ENCODE measurements at places on chromosomes 11 and 22.

DNA sequence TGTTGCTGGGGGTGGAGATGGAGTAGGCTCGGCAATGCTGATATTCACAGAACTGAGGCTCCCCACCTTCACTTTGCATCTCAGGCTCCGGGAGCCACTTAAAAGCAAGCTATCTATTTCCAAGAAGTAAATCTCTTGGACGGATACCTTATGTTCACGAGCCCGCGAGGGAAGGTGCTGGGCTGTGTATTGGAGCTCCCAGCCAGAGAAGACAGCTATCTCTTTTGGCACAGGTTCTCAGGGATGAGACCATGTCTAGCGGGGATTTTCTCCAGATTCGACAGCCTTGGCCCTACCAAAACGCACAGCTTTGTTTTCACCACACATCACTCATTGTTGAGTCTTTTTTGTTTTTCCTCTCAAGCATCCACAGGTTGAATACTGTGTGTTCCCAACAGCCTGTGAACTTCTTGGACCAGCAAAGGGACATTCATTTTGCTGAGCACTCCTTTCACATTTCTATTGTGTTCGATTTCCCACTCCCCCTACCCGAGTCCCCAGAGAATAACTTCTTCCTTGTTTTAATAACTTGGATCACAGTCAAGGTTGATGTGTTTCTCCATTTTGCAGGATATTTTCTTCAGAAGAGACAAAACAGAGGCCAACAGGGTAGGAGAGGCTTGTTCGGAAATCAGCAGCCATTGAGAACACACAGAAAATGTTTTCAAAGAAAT is 23.3 kb downstream of the WT1 start:
- DNase-seq = no peak

DNA sequence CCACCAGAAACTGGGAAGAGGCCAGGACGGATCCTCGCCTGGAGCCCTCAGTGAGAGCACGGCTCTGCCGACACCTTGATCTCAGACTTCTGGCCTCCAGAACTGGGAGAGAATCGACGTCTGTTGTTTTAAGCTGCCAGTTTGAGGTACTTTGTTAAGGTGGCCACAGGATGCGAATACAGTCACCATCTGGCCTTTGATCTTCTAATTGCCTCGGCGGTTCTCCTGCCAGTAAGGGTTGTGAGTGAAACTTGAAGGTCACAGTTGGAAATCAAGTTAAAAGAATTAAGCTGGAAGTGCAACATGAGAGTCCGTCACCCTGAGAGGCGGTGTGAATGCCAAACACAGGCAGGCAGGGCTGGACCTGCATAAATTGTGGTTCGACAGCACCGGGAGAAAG is 27.9 kb downstream of the PARVB start:
- no peak for DNase-seq

GRCh38 chr22:44280665-44281188 is 32.0 kb downstream of the SHISAL1 start:
- no peak for DNase-seq

DNA sequence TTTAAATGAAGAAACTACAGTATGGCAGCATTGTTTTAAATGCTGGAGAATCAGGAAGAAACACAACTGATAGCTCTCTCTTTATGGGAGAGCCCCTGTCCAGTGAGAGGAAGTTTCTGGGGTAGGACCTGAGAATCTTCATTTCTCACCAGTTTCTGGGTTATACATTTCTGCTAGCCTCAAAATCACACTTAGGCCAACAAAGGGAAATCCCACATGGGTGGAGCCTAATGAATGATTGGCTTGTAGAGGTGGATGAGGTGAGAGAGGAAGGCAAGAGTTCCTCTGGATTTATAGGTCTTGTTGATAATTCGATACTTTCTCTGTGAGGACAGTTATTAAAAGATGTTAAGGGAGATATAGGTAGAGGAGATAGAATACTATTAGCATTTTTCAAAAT is 1397.3 kb upstream of the TENM4 start:
- DNase-seq = no peak

- no peak for DNase-seq
These were observed 208.1 kb downstream of the TBC1D22A start for GRCh38 chr22:46970411-46971098.

All from stimulated activated CD8-positive, alpha-beta memory T cell treated with anti-CD3 and anti-CD28 coated beads, Interleukin-4, amount 100 ng/mL, for 4 hours (primary cell).